ENCODE measurements at places on chromosomes 11 and 22.
A peak's percentile ranks its signal among the peaks of the same experiment; 100 is the strongest.

GRCh38 chr11:10304495-10305261 lies at the start of gene ADM:
Gene ADM, plus strand, starts transcription at chr11:10305073. Its CDS starts 628 bp downstream, at chr11:10305701.
- peak; percentile 58 for DNase-seq

DNA sequence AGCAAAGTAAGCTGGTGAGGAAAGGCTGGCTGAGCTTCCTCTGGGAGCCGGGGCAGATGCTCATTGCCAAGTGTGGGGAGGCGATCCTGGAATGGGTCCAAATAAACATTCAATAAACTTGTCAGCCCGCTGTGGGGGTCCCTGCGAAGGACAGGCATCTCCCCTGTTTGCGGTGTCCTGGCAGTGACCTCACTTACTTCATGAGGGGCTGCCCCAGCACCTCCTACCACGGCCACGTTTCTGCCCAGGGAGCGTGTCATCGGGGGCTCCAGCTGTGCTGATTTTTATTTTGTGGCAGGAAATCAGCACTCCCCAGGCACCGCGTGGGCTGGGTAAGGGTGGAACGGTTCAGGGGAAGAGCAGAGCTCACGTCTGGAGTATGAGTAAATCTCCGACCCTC lies 493.9 kb upstream of the B3GAT1 start:
- DNase-seq: no peak

GRCh38 chr22:37912171-37912570 lies 6.1 kb downstream of the MICALL1 start:
- DNase-seq: no peak

DNA sequence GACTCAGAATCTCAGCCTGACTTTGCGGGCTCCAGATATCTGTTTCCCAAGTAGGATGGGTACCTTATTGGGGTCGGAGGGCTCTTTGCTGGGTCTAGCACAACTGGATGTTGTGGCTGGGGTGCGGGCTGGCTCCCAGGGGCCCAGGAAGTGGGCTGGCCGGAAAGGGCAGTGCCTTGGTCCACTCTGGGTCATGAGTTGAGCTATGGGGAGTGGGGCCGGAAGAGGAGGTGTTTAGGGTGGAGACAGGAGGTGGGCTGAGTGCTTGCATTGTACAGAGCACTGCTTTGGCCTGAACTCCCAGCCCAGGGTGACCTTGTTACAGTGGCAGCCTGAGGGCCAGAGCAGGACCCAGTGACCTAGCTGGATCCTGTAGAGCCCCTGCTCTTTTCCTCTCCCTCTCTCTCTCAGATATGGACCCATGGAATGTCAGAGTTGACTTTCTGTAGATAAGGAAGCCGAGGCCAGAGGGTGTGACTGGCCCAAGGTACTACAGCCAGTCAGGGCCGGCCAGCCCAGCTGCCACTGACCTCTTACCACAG lies 13.2 kb downstream of the PHLDB1 start:
- DNase-seq: no peak

- peak; percentile 37 for DNase-seq
These were observed 119.5 kb upstream of the ISX start for GRCh38 chr22:34946339-34946985.

DNA sequence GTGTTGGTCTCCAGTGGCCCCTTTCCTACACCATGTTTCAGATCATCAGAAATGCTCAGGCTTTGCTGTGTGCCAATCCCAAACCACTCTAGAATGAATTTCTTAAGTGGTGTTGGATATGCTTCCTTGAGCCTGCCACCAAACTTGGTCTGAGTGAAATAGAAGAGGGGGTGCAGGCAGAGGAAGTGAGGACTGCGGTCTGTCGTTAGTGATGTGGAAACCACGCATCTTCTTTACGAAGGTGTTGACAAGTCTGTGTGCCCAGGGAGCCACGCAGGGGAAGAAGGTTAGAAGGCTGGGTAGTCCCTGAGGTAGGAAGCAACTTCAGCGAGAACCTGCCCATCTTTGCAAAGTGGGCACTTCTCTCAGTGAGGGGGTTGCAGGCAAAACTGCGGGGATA lies 187.4 kb upstream of the NAV2 start:
- DNase-seq: peak; percentile 61

DNA sequence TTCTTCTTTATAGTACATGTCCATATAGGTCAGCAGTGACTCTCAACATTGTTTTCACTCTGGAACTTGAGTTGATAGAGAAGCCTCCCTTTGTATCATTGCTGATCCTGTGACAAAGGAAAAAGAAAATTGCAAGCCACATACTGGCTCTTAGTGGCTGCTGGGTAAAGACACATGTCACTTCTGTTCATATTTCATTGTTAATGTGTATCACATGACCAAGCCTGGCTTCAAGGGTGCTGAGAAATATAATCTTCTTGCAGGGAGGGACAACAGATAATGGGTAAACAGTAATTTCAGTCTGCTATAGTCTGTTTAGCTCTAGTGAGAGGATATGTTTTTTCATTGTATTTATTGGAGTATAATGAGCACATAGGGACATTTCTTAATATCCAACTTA lies 173.3 kb downstream of the PGR start:
- DNase-seq: no peak

DNA sequence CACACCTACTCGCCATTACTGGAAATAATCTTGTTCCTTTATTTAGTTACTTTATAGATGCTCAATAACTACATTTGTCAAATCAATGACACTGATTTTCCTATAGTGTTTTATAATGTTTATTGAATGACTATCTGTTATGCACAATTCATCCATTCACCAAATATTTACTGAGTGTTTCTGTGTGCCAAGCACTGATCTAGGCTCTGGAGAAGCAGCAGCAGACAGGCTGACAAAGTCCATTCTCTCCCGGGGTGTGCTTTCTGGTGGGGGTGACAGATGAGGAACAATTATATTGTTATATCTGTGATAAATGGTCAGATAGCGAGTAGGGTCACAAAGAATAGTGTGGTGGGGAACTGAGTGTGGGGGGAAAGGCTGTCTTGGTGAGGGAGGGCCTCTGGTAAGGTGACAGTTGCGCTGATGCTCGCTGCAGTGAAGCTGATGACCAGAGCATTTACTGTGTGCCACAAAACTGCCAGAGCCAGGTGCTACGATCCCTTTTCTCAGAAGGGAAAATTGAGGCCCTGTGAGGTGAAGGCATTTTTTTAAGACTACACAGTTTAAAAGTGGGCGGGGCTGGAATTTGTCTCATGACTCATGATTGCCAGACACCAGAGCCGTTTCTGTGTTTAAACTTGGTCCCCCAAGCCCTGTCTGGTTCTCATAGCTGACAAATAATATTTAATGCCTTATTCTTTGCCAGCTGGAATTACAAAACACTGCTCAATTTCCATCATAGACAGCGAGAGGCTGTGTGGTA lies 10.2 kb downstream of the PACS1 start:
- no peak for DNase-seq

GRCh38 chr22:18121954-18122554 lies 11.4 kb downstream of the TUBA8 start:
- DNase-seq: no peak

Measured in GM12865 (cell line).